ENCODE measurements at places on chromosomes 3 and 15. TPM values are rescaled to one million over a fixed set of nuclear protein-coding genes. Genes with fewer than 3 reads are reported as not detected.

GRCh38 chr15:92902737-92903593, 2.8 kb downstream of the CHD2 start:
- DNase-seq = no peak

DNA sequence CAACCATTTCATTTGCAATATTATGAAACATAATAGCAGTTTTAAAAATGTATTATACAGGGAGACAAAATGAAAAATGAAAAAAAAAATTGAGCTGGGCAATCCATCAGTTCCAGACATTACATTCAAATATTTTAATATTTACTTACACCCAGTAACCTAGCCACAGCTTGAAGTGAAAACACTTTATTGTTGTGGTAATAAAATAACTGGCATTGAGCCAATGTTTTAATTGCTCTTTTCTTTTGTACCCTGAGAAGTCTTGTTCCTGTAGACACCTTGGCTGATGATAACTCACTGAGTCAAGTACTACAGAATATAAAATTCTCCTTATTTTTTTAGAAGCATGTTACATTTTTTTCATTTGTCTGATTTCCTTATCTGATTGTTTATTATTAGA, 180.6 kb downstream of the ROBO1 start:
- no peak for DNase-seq

- no peak for DNase-seq
These were observed 4.1 kb downstream of the FBN1 start for GRCh38 chr15:48641416-48641815.

DNA sequence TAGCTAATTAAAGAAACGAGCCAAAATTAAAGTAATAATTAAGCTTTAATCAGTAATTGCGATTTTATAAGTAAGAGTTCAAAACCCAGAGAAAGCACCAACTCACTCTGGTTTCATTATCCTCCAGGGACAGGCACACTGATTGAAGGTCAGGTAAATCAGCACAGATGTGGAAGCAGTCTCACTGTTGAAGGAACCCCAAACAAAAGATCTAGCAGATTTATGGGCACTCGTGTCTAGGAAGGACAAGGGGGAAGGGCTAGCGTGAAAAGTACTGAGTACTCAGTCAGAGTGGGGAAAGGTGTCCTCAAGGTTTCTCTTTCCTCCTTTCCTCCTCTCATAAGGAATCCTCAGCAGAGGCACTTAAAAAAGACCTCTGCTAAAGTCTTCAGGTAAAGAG, 320.1 kb downstream of the PYDC2 start:
- DNase-seq = no peak

Gene VPS39
- polyA plus RNA-seq = 74.8 TPM

DNA sequence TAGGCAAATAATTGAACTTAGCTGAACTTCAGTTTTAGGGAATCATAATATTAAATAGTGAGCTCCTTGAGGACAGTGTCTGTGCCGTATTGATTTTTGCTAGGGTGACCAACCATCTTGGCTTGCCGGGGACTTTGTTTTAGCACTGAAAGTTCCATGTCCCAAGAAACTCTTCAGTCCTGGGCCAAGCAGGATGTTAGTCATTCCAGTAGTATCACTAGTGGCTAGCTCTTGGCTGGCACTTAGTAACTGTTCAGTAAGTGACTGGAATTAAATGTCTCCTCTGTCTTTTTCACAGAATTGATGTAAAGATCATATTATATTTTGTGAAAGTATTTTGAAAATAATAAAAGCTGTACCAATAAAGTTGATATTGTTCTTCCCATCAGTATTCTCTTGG, 42.3 kb downstream of the RSRC1 start:
- DNase-seq = no peak

GRCh38 chr3:117597865-117598264, 888.3 kb downstream of the TUSC7 start:
- no peak for DNase-seq

DNA sequence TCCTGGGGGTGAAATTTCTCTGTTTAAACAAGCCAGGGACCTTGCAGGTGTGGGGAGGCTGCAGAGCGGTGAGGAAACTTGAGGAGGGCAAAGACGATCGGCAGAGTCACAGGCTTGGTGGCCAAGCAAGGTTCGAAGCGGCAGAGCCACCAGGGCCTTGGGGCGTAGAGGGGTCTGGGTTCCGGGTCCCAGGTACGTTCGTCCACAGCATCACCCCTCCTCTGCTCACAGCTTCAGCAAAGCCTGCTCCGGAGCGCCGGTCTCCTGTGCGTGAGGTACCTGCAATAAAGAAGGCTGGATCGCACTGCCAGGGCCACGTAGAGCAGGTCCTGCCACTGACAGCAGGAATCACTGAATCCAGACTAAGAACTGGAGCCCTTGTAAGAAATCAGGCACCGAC, 66.8 kb upstream of the PCSK6 start:
- DNase-seq = no peak
